ENCODE measurements at places on chromosomes 3 and 15.

- DNase-seq: no peak
These were observed 28.3 kb downstream of the IDH3A start for GRCh38 chr15:78177447-78177873.

DNA sequence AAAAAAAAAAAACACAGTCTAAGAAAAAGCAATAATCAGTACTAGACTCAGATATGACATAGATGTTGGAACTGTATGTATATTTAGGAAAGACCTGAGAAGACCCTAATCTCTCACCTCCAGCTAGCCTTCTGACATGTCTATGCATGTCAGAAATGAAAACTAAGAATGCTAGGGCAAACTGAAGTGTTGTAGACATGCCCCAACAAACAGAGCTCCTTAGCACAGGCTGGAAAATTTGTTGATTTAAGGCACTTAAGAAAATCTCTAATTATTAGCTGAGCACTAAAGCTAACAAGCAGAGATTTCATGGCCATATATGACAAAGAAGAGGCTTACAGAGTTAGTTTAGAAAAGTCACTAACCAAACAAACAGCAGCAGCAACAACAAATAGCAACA, 45.5 kb upstream of the PRSS50 start:
- no peak for DNase-seq

DNA sequence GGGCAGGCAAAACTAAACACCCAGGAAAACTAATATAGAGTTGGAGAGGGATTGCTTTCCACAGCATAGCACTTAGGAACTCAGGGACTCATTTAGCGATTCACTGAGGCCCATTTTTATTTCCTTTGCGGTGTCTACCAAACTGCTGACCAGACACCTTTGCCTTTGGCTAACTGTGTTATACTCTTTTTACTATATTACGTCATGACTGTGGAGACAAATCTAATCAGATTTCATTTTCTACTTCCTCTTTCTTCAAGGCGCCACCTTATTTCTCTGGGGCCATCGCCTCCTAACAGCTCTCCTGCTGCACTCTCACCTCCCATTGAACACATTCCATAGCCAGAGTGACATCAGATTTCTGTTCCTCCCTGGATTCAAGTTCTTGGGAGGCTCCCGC, 215.7 kb upstream of the WNT5A start:
- no peak for DNase-seq

GRCh38 chr3:151660885-151661284, 72.8 kb upstream of the AADACL2 start:
- no peak for DNase-seq
